ENCODE measurements at places on chromosomes 7 and 10.
A peak's percentile ranks its signal among the peaks of the same experiment; 100 is the strongest.

- no peak for DNase-seq
Measured at GRCh38 chr10:2968401-2969058, 98.8 kb upstream of the PFKP start.

GRCh38 chr10:46268076-46268881 lies 18.5 kb upstream of the ANTXRL start:
- peak; percentile 62 for DNase-seq

GRCh38 chr10:64219271-64220025 lies 698.2 kb downstream of the REEP3 start:
- no peak for DNase-seq

GRCh38 chr7:142808802-142809583 lies 38.2 kb downstream of the PRSS2 start:
- peak; percentile 99 for DNase-seq

DNA sequence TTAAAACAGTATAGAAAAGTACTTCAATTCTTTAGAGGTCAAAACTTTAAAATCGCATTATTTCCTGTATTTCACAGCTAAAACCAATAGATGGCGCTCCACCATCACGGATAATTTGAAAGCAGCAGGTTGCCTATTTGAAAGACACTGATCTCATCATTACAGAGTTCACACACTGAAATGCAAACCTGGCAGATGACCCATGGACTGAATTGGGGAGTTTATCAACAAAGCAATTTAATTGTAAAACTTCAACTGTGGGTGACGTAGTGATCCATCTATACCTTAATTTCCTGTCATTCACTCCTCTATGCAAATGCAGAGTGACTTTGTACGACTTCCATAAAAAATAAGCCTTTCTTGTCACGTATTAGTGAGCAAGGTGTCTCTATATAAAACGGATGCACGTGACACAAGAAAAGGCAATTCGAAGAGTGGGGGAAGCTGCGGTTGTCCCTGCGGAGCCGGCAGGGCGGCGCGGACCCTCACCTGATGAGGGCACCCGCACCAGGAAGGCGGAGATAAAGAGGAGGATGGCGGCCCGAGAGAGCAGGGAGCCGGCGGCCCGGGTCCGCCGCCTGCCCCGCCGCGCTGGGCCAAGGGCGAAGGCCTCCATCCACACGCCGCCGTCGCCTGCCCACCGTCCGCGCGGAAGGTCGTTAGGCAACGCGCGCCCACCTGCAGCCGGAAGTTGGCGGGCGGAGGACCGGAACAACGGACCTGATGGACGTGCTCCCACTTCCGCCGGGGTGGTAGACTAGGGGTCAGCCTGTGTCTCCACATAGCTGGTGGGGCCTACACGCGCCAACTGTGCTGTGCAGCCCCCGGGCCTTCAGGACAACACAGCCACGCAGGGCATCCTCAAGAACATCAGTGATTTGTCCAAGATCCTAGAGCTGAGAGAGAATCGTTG lies at the start of gene ZPBP:
TSS of gene ZPBP (minus strand) at position 668 of the 913 bp plus-strand sequence. CDS start at position 616, 52 bp downstream.
- peak; percentile 63 for DNase-seq

DNA sequence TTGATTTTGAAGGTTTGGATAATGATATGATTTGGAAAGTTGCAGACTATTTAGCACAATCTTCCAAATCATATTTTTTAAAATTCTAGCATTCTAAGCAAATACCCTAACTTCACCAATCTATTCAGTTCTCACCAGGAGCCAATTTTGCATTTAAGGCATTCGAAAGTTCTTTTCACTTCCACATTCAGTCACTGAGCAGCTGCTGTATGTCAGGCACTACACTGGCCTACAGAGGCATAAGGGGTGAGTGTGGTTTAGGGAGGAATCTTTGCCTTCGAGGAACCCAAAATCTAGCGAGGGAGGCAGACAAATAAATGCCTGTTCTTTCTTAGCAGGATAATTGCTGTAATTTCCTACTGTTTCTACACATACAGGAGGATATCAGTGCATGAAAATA lies 10.7 kb upstream of the UCN3 start:
- DNase-seq = no peak

DNA sequence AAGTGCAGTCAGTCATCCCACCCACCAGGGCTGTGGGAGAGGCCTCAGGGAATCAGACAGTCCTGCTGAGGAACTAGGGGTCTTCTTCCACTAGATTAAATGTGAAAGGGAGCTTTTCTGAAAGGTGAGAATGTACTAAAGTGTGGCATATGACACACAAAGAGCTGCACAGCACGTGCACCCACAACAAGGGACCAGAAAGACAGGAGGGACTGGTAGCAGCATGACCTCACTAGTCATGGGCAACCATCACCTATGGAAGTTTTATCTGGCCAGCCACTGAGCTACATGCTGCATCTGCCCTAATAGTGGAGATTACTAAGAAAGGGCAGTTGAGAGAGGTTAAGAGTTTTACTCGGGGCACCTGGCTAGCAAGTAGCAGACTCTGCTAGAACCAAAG lies 204.4 kb upstream of the AOAH start:
- no peak for DNase-seq

DNA sequence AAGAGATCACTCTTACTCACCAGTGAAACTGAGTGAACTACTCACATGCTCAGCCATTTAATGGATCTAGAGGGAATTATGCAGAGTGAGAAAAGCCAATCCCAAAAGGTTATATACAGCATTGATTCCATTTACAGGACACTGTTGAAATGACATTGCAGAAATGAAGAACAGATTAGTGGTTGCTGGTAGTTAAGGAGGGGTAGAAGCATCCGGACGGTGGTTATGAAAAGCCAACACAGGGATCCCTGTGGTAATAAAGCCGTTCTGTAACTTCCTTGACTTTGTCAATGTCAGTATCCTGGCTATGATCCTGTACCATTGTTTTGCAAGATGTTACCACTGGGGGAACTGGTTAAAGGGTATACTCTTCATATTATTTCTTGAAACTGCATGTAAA lies 253.4 kb downstream of the USP6NL start:
- DNase-seq = no peak

GRCh38 chr10:71486484-71487114 lies 89.9 kb downstream of the CDH23 start:
- no peak for DNase-seq

GRCh38 chr7:127650847-127651555 lies 993 bp upstream of the SND1 start:
- DNase-seq = no peak

DNA sequence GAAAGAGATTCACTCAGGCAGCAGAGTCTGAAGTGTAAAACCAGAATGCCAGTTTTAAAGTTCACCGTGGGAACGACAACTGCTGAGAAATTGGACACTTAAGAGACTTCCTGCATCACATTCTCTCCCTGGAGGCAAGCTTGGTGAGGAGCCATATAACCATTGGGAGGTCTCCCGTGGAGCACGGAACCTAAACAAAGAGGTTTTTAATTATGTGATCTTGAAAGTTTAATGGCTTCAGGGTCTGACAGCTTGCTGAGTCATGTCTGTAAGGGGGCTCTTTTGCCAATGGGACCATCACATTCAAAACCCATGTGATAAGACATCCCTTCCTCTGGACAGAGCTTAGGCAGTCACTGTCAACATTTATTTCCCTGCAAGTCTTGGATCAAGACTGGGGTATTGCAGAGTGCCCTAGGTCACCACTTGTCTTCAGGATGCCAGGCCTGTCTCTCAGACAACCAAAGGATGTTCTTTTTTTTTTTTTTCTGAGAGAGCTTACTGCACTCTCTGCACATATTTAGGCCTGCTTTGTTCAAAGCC lies 674.4 kb downstream of the TYW1 start:
- DNase-seq = no peak

GRCh38 chr7:101740981-101741725 lies 76.3 kb upstream of the CUX1 start:
- DNase-seq = no peak

GRCh38 chr10:50528206-50528605 lies 95.5 kb downstream of the SGMS1 start:
- no peak for DNase-seq

GRCh38 chr7:92276460-92276864 lies 30.7 kb downstream of the ANKIB1 start:
- DNase-seq = no peak

GRCh38 chr7:129108581-129108980 lies 35.9 kb upstream of the TSPAN33 start:
- DNase-seq = no peak

DNA sequence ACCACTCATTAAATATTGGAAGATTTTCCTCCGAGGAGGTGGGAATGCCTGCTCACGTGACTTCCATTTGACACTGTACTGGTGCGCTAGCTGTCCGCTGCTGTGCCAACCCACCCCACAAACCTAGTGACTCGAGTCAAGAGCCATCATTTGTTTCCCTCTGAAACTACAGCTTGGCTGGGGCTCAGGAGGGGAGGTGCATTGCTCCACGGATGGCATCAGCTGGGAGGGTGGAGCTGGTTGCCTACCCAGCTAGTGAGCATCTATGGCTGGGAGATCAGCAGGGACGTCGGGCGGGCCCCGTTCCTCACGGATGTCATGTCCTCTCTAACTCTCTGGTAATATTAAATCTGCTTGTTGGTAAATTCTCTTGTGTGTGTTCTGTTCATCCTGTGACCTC lies 9.5 kb upstream of the FOXL3 start:
- DNase-seq = no peak

DNA sequence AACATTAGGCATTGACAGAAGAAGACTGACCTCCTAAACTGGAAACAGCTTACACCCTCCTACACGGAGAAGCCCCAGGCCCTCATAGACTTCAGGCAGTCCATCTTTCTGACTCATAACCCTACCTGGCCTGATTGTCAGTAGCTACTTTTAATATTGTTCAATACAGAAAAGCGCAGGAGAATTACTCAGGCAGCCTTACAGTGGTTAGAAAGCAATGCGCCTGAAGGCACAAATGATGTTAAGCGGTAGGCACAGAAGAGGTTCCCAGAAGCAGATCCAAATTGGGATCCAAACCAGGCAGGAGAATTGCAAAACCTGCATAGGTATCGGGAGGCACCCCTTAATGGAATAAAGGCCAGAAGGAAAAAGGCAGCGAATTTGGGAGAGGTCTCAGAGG lies 5.4 kb upstream of the CYREN start:
- no peak for DNase-seq

- no peak for DNase-seq
Measured at GRCh38 chr10:118635674-118636402, 40.4 kb upstream of the PRLHR start.

GRCh38 chr10:131710142-131710861 lies 190.5 kb upstream of the PPP2R2D start:
- no peak for DNase-seq

DNA sequence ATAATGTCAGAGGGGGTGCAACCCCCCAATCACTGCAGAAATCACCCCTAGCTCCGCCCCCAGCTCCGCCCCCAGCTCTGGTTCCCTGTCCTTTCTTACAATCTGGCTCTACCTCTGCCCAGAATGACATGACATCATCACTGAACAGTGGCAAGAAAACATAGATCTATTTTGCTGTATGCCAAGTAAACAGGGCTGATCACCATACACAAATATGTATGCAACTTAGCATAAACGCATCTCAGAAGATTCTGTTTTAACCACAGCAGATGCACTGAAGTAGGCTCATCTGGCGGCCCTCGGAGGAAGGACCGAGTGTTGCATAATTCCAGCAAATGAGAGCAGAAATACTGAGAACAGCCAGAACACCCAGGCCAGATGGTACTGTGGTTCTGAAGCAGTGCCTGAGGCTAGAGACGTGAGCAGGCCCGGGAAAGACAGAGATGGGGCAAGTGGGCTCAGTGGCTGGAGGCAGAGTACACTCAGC lies 293.3 kb upstream of the KLF14 start:
- no peak for DNase-seq

- no peak for DNase-seq
Measured at GRCh38 chr7:6476596-6477317, 29.0 kb upstream of the DAGLB start.

- DNase-seq = no peak
Measured at GRCh38 chr7:112162784-112163506, 43.3 kb downstream of the DOCK4 start.
